ENCODE measurements at places on chromosomes 1 and 21. TPM values are rescaled to one million over a fixed set of nuclear protein-coding genes. Genes with fewer than 3 reads are reported as not detected.

GRCh38 chr21:14737922-14738321 lies 191.8 kb upstream of the SAMSN1 start:
- DNase-seq, result no peak

GRCh38 chr1:90007979-90008404 lies 13.1 kb downstream of the ZNF326 start:
- DNase-seq, result no peak

- DNase-seq, result no peak
Measured at GRCh38 chr1:67159233-67159632, 7.0 kb upstream of the IL23R start.

DNA sequence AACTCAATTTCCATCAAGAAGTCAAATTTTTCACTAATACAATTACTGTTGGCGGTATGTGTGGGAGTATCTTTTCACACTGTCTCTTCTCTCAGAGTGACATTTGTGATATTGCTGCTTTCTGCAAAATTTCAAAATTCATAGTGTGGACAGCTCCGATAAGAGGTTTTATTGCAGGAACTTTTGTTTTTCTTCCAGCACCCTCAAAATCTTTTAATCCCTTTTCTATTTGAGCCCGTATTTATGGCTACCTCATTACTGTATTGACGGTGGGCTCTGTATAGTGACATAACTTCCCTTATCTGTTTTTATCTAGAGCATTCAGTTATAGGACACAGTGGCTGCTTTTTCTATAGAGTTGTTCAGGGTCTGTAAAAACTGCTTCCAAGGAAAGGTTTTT lies 794.4 kb upstream of the TMPRSS15 start:
- no peak for DNase-seq

- no peak for DNase-seq
Measured at GRCh38 chr1:99544328-99544727, 101.6 kb upstream of the PALMD start.

DNA sequence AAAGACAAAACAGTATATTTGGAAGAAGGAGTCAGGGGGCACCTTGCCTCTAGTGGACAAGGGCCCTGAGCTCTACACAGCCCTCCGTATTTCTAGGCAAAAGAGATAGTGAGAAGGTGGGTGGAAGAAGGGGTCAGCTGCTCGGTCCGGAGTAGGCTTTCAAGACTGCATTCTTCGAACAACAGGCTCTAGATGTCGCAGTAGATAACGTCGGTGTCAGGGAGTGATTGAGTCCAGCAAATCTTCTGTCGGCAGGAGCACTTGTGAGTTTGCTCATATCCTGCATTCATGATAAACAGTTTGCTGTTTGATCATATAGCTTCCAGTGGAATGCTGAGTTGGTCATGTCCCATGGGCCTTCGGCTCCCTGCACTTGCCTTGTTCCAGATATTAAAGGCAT lies 36.8 kb downstream of the DIPK1A start:
- no peak for DNase-seq

DNA sequence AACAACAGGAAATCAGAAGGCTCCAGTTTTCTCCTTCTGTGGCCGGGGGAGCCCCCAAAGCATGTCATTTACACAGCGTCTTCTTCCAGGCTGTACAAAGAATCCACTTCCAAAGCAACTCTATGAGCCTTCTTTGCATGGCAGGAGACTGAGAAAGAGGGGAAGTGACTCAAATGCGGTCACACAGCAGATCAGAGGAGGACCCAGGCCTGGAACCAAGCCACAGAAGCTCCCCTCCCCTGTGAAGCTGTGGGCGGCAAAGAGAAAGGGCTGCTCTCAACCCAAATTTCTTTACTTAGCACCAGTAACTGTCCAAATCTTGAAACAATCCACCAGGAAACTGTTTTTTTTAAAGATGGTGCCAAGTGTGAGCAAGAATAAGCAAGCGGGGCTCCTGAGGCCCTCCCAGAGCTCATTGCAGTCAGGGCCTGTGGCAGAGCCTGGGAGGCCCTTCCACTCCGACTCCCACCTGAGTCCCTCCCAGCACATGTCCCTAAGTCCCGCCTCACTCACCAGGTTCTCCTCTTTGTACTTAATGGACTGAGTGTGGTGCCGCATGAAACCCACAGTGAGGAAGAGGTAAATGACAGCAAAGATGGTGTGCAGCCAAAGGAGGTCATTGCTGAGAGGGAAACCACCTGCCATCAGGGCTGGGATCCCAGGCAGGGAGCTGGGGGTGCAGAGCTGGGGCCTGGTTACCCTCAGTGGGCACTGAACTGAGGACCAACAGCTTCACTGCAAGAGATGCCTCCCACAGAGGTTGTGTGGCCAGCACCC lies 15.9 kb downstream of the TMEM63A start:
- DNase-seq, result no peak

DNA sequence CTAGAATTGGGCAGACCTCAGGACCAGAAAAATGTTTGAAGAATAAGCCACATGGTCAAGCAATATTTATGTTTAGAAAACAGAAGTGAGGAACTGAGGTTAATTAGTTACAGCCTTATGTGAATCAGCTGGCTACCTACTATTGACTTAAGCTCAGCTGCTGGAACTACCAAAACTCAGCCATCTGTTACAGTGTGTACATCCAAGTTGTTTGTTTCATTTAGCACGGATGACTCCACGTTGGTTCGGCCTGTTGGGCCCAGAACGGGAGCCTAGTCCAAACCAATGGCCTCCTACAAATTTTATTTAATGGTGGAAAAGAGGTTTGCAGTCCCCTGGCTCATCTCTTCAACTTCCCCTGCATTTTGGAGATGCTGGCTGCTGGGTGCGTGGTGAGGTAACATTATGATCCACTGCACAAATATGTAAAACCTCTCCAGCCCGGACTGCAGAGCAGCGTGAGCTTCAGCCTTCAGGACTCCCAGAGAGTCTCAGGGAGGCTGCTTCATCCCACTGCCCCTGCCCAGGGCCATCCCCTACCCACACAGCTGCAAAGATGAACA lies 143.4 kb downstream of the ZZZ3 start:
- no peak for DNase-seq

GRCh38 chr1:77438236-77438913 lies 156.6 kb downstream of the AK5 start:
- no peak for DNase-seq

- no peak for DNase-seq
Measured at GRCh38 chr1:183814121-183814681, 9.3 kb downstream of the RGL1 start.

GRCh38 chr1:81382561-81382960 lies 418.2 kb upstream of the ADGRL2 start:
- DNase-seq, result no peak

- no peak for DNase-seq
Measured at GRCh38 chr1:83682132-83682531, 316.8 kb downstream of the TTLL7 start.

GRCh38 chr1:35029761-35030160 lies 2.0 kb downstream of the ZMYM6 start:
- no peak for DNase-seq

The S100A4 gene
- 337 TPM for total RNA-seq

The PDPN gene
- total RNA-seq, result not detected

The NUP210L gene
- not detected for total RNA-seq

The PGLYRP3 gene
- not detected for total RNA-seq

The CCDC27 gene
- not detected for total RNA-seq

The PCSK9 gene
- total RNA-seq, result 2.2 TPM

The KCNQ4 gene
- total RNA-seq, result 0.63 TPM

The FLG2 gene
- not detected for total RNA-seq

The SMIM1 gene
- 1.3 TPM for total RNA-seq

The SPRR1A gene
- not detected for total RNA-seq

The ZNF593OS gene
- not detected for total RNA-seq
